NCI-H510A treated with DMSO at 0.1 percent for 48 hours (cell line): ENCODE measurements at places on chromosomes 7 and 10.

- DNase-seq, result no peak
These were observed 204.2 kb downstream of the TNS3 start for GRCh38 chr7:47377741-47378140.

- no peak for DNase-seq
These were observed 56.4 kb downstream of the UNCX start for GRCh38 chr7:1288996-1289551.

DNA sequence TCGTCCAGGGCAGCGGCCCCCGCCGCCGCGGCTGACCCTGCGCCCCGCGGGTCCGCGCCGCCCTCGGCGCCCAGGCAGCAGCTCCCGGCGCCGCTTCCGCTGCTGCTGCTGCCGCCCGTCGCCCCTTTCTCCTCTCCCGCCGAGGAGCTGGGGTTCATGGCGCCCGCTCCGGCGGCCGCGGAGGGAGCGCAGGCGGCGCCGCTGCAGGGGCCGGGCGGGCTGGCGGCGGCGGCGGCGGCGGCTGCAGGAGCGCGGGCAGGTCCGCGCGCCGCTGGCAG lies 286 bp downstream of the DGKI start:
- DNase-seq, result no peak

DNA sequence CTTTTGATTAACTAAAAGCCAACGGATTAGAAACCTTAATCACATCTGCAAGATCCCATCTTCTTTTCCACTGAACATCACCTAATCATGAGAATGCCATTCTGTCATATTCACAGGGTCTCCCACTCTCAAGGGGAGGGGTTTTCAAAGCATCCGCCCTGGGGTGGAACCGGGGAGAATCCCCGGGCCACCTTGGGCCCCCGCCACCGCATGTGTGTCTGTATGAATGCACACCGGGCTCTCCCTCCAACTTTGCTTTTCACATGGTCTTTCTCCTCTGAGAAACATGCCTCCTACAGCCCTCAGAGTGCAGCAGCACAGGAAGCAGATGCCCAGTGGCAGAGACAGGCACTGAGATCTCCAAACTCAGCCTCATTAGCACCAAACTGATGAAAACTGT lies 233.2 kb upstream of the PPP2R2D start:
- DNase-seq, result no peak

- DNase-seq, result no peak
These were observed 36.0 kb upstream of the LAMB1 start for GRCh38 chr7:108038986-108039385.

- DNase-seq, result no peak
These were observed 105.9 kb upstream of the NPTX2 start for GRCh38 chr7:98511175-98511574.

- DNase-seq, result no peak
These were observed 7.3 kb downstream of the NPY start for GRCh38 chr7:24291271-24291670.

GRCh38 chr10:77907900-77908717 lies 18.4 kb downstream of the DLG5 start:
- DNase-seq, result peak; percentile 56

DNA sequence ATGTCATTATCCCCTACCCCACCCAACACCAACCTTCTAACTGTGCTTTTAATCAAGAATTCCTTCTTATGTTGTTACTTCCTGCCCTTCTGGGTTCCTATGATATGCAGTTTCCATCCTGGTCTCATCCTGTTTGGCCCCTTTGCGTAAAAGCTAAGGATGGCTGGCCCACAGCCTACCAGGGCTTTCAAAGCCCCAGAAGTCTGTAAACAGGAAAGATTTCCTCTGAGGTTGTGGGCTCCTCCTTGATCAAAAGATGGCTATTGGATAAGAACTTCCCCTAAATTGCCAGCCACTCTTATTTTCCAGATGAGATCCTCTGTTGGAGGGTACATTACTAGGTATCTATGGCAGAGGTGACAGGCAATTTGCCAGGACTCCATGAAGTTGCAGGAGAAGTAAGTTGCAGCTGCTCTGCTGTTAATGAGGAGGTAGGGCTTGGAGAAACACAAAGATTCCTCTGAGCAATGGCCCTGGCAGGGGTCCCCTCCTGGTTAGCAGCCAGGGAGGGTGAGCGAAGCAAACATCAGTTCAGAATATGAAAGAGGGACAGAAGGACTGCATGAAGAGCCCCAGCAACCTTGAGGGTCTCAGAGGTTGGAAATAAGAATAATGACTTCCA lies 32.1 kb downstream of the NRP1 start:
- DNase-seq, result no peak

DNA sequence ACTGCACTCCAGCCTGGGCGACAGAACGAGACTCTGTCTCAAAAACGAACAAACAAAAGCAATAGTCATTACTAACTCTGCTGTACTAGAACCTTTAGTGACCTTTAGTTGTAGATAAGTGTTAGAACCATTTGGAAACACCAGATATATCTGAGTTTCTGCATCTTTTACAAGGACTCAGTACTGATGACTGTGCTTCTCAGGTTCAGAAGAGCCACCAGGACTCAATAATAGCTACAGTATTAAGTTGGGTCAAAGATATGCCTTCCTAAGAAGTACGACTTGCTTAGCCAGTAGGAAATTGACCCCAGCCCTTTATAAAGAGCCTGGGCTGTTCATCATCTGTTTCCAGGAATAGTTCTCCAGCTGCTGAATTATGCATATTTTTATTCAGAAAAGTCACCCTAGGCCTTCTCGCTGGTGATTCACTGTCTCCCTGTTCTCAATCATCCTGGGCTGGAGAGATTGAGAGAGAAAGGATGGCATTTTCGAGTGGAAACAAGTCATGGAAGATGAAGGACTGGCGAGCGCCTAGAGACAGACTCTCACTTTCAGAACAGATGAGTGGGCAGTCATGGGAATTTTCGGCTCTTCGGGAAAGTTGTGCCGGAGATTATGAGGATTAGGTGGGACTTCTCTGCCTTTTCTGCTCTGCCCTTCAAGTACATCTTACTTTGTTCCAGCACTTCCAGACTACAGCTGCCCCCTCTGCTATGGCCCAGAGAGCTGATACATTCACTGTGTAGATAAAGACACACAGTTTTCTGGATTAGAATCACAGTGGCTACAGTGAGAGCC lies 316.1 kb downstream of the CCDC3 start:
- no peak for DNase-seq

- DNase-seq, result no peak
These were observed 18.0 kb upstream of the NPVF start for GRCh38 chr7:25246306-25246705.

DNA sequence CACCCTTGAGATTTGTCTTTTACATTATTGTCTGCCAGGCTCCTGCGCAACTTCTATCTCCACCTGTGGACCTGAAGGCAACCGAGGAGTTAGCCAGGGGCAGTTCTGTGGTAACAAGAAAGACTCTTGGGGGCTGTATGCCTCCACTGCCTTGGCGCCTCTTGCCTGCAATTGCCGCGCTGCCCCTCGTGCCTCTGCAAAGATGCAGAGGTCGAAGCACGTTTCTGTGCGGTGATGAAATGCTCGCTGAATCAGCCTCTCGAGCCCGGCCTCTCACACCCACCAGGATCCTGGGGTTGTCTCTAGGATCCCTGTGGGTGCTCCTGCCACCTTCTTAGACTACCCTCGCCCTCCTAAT lies 486 bp upstream of the LHFPL3 start:
- no peak for DNase-seq

GRCh38 chr10:77286531-77287508 lies 350.8 kb downstream of the KCNMA1 start:
- DNase-seq, result peak; percentile 28

- no peak for DNase-seq
These were observed at the start of gene PTPN12 for GRCh38 chr7:77537136-77537777. Gene PTPN12, plus strand, starts transcription at chr7:77537295. Its CDS starts 252 bp downstream, at chr7:77537547.

DNA sequence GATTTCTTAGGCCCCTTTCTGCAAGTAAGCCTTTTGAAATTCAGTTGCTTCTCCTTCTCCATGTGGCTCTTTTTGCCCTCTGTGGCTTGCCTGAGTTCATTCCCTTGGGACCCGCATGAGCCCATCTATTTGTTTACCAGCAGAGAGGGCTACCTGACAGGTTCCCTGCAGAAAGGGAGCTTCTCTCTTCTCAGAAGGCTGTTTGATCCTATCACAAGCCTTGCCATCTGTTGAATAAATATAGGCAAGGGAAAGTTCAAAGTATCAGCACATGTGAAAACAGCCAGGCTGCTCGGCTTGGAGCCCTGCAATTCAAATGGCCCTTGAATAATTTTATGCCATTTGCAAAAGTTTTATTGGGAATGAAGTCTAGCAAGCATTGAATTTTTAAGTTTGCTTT lies 720.2 kb upstream of the FZD8 start:
- DNase-seq, result no peak

GRCh38 chr7:11373546-11374142 lies 400.0 kb downstream of the PHF14 start:
- peak; percentile 18 for DNase-seq

DNA sequence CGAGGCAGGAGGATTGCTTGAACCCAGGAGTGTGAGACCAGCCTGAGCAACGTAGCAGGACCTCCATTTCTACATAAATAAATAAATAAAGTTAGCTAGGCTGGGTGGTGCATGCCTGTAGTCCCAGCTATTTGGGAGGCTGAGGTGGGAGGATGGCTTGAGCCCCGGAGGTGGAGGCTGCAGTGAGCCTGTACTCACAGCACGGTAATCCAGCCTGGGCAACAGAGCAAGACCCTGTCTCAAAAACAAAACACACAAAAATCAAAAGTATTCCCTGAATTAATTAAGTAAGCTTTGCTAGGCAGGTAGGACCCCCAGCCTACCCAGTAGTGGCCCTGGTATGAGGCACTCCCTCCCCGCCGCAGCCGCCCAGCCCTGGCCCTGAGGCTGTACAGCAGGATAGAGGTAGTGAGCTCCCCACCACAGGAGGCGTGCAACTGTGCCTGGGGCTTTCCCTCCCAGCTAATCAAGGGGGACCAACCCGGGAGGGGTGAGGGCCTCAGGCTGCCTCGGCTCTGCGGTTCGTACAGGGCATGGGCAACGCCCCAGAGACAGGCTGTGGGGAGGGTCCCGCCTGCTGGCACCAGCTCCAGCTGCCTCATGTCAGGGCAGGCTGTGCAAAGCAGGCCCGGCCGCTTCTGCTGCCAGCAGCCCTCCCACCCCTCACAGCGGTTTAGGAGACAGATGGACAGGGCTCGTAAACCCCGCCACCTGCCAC lies 1.0 kb upstream of the CYP2W1 start:
- DNase-seq, result no peak

DNA sequence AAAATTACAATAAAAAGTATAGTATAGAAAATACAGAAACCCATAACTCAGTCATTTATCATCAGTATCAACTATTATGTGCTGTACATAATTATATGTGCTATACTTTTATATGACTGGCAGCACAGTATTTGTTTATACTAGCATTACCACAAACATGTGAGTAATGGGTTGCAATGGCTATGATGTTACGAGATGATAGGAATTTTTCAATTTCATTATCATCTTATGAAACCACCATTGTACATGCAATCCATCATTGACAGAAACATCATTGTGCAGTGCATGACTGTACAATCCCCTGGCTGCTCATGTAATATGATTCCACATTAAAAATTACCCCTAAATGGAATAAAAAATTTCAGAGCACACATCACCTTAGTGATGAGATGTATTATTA lies 55.7 kb upstream of the TMEM229A start:
- no peak for DNase-seq

GRCh38 chr7:41261080-41261479 lies 441.8 kb downstream of the INHBA start:
- no peak for DNase-seq
